NCI-H1694 treated with DMSO at 0.1 percent for 48 hours (cell line): ENCODE measurements at places on chromosomes 11 and 22.

DNA sequence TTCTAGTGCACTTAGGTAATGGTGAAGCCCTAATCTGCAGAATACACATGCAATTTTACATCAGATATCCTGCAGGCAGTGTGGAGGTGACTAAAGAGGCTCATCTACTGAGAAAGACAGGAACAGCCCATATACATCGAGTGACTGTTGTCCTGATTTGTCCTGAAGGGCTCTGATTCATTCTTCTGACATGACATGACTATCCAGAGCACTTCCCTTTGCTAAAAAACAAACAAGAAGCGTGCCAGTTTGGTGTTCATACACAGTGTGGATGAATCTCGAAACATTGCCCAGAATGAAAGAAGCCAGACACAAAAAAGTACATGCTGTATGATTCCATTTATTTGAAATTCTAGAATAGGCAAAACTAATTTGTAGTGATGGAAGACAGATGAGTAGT, 48.0 kb upstream of the AMPD3 start:
- DNase-seq = no peak

- DNase-seq = no peak
Measured at GRCh38 chr22:49351761-49352227, 475.9 kb downstream of the BRD1 start.

DNA sequence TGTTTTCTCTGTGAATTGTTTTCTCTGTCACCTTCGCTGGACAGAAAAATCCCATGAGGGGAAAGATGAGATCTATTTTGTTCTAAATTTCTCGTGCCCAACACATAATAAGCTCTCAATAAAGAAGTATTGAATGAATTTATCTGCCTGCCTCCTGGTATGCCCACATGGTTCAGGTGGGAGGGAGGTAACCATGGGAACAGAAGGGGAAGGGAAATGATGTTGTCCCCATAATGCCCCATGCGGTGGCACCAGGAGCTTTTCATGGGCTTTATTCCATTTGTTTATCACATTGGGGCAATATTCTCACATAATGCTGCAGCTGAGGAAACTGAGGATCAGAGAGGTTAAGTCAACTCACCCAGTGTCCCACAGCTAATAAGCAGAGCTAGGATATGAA, 8.7 kb downstream of the USH1C start:
- no peak for DNase-seq

DNA sequence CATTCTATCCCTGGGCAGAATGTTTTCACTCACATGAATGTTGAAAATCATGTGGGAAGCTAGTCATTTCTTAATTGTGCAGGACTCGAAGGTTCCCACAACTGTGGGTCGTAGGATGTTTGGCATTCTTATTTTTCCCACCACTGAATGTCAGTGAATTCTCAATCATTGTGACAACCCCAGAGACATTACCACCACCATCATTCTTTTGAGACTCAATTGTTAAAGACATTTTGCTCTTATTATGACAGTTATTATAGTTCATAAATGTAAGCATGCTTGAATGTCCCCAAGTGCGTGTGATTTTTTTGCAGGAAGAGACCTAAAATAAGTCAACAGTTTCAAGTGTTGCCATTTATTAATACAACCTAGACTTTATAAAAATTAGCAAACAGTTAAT, 19.0 kb downstream of the PACS1 start:
- no peak for DNase-seq

DNA sequence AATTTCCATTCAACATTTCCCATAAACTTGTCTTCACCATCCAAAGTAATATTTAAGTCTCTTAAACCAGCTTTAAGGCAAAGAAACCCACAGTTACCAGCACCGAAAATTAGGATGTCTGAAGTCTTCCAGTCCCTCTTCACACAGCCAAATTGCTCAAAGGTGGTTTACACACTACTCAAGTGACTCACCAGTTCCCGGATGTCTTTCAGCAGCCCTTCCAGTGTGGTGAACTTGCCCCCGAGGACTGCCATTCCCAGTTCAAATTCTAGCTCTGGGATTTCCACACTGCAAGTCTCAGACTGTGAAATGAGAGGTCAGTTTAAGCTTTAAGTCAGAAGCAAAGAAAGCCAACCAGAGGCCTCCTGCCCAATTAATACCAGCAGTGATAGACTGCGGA, 5.1 kb downstream of the ZPR1 start:
- DNase-seq = no peak

DNA sequence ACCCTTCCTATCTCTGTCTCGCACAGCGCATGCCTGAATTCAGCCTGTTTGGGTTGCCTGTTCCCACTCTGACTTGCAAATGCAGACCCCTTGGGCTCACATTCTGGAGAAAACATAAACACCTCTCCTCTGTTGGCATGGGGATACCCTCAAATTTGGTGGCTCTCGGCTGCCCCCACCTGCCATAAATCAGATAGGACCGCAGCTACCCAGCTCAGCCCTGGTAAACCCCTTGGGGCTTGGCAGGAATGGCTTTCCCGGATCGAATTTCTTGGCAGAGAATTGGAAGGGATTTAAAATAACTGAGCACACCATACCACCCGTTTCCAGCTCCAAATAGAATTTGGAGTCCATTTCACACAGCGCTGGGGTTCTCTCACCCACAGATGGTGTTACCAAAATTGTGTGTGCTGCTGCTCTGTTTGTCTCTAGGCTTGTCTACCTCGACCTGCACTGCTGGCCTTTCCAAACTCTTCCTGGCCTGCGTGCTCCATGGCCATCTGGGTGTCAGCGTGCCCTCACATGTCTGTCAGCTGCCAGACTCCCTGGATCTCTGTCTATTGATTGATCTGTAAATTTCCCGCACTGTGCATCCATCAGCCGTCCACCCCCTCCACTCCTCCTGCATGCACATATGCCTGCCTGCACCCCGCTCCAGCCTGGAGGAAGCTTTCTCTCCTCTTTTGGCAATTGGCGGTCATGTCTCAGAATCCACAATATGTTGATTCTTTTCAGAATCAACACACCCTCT, 134.0 kb downstream of the NTM start:
- DNase-seq = no peak

GRCh38 chr11:44976576-44976975, 25.9 kb upstream of the TP53I11 start:
- no peak for DNase-seq

DNA sequence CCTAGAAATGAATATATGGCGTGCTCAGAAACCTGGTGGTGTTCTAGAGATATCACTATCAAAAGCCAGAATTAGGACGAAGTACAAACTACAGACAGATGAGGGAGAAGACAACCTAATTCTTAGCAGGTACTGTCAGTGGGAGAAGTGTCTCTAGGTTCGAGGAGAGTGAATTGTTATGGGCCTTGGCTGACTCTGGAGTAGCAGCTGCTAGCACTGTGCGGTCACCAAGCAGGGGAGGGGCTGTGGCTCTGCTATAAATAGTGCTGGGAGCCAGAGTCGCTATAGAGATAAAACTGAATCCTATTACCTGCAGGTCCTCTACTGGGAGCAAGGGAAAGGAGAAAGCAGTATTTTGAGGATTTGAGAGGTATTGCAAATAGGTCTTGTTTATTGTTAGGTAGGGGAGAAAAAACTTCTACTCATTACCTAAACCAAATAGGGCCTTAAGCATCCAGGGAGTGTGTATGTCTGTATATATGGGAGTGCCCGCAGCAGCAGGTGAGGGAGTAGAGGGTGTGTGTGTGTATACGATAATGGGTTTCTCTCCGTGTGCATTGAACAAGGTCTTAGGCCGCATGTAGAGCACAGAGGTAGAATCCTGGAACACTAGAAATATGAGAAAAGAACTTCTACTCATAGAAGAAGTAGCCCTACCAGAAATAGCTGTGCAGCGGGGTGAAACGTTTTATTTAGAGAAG, 2.2 kb downstream of the MADD start:
- DNase-seq = no peak

DNA sequence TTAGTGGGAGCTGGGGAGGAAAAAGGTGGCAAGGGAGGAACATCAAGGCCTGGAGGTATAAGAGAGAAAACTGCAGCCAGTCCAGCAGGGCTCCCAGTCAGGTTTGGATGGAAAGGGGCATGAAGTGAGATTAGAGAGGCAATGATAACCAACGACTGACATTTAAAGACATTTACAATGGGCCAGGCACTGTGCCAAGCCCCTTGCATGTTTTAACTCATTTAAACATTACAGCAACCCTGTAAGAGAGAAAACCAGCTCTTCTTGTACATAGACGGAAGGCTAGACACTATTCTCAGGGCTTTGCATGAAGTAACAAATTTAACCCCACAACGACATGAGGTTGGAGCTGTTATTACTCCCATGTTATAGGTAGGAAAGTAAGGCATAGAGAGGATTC, 32.1 kb upstream of the PAK1 start:
- DNase-seq = no peak

DNA sequence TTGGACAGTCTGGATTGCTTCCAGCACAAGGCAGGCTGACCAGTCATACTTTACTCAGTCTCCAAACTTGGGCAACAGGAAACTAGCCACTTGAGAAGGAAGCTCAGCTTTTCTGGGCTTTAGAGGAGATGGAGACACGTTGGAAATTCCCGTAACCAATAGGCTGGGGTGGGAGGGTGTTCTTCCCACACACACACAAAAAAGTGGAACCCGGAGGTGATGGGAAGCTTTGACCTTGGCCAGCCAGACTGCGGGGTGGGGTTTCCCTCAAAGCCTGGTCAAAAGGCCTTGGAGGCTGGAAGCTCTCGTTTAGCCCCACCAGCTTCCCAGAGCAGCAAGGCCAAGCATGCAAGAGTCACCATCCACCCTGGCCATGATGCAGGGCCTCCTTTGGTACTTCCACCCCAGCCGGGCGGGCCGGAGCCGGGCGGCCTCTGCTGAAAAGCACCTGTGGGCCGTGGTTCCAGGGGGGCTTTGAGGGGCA, 126.2 kb downstream of the BCR start:
- no peak for DNase-seq

- DNase-seq = no peak
Measured at GRCh38 chr11:34344768-34345539, 12.9 kb downstream of the ABTB2 start.

DNA sequence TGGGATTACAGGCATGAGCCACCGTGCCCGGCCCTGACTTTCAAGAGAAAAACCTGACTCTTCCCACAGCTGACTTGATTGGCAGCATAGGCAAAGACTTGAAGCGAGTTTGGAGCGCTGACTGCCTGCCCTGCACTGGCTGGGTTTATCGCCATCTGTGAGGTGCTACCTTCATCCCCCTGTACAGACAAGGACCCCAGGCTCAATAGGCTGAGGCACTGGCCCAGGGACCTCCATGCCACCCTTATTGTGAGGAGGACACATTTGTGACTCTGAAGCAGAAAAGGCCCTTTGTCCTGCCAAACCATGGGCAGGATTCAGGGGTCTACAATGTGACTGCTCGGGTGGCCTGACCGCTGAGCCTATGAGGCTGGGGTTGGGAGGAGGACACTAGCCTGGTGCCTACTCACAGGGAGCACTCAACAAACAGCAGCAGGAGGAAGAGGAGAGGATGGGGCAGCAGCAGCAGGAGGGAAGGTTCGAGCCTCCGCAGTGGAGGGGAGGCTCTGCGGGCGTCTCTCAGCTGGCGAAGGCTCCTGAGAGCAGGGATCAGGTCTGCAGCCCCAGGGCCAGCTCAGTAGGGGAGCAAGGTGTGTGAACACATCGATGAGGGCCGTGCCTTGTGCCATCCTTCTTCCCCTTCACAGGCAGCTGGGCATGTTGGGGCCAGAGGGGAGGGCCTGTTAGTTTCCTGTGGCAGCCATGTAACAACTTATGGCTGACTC, 72.9 kb upstream of the WNT7B start:
- DNase-seq = no peak

DNA sequence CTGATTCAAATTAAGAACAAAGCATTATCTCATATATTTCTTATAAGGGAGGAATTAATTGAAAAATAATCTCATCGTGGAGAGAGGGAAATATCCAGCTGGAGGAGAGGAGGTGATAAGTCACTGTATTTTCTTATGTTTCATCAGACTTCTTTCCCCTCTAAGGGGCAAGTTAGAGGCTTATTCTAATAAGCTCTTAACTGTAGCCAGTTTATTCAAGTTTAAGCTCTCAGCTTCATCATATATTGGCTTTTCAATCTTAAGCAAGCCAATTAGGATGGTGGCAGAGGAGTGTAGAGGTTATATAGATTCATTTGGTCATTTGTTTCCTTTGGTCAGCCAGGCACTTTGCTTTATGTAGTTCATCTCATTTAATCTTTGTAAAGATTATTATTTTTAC, 256.7 kb downstream of the GRM5 start:
- DNase-seq = no peak

DNA sequence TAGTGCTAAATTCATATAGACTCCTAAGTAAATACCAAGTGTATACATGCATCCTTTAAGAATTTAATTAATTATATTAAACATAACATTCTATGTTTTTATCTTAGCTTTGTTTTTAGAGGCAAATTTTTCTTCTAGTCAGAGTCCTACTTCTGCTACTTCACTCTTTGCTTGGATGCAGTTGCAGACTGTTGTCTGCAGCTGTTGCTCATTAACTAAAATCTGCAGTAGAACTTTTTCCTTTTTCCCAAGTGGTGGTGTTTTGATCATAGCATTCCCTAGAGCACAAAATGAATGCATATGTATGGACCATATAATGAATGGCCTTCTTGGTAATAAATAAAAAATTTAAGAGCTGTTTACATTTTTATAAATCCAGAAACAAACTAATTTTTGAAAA, 198.3 kb downstream of the CASP12 start:
- no peak for DNase-seq

GRCh38 chr11:126061707-126062678, 673 bp downstream of the CDON start:
- peak; percentile 13 for DNase-seq

- no peak for DNase-seq
Measured at GRCh38 chr22:41445129-41446056, 1.2 kb downstream of the TOB2 start.

DNA sequence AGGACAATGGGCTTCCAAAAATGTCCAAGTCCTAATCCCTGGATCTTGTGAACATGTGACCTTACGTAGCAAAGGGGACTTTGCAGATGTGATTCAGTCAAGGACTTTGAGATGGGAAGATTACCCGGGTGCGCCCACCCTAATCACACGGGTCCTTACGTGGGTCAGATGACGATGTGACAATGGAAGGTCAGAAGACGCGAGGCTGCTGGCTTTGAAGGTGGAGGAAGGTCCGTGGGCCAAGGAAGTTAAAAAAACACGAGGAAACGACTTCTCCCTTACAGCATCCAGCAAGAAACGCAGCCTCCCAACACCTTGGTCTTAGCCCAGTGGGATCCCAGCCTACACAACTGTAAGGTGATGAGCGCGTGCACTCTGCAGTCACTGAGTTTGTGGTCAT, 860.1 kb downstream of the TBC1D22A start:
- no peak for DNase-seq

GRCh38 chr11:62579252-62579651, 5.6 kb upstream of the EEF1G start:
- DNase-seq = no peak

DNA sequence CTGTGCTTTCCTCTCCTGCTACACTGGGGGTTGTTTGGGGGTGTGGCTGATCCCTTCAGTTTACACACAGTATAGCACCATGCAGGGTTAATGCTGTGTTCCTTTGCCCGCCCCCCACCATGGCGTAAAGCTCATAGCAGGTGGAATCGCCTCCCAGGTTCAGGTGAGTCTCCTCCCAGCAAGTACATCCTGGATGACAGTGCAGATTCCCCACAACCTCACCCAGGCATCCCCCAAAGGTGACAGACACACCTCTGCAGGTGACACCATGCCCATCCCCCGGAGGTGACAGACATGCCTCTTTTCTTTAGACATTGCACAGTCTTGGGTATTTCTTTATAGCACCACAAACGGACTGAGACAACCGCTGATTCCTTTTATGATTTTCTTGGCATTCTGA, 343.7 kb downstream of the BRD1 start:
- DNase-seq = no peak
